NCI-H146 (cell line): ENCODE measurements at places on chromosomes 13 and 19.

- DNase-seq, result no peak
These were observed 165.2 kb downstream of the TEX29 start for GRCh38 chr13:111485491-111486250.

GRCh38 chr13:77431449-77431848 lies 104.1 kb upstream of the SCEL start:
- DNase-seq, result no peak

GRCh38 chr19:13037161-13037560 lies 41.9 kb downstream of the NFIX start:
- no peak for DNase-seq

- DNase-seq, result no peak
These were observed 81.8 kb upstream of the SIAH3 start for GRCh38 chr13:45933203-45933908.

- DNase-seq, result peak; percentile 69
These were observed 81.4 kb downstream of the RNASEH2B start for GRCh38 chr13:50990818-50991506.

GRCh38 chr13:83531022-83531421 lies 351.3 kb downstream of the SLITRK1 start:
- DNase-seq, result no peak
